ENCODE measurements at places on chromosomes 13 and 19.

- DNase-seq, result no peak
These were observed 509 bp downstream of the TPP2 start for GRCh38 chr13:102597029-102597961.

- no peak for DNase-seq
These were observed 5.1 kb upstream of the SIGLEC9 start for GRCh38 chr19:51119611-51120010.

DNA sequence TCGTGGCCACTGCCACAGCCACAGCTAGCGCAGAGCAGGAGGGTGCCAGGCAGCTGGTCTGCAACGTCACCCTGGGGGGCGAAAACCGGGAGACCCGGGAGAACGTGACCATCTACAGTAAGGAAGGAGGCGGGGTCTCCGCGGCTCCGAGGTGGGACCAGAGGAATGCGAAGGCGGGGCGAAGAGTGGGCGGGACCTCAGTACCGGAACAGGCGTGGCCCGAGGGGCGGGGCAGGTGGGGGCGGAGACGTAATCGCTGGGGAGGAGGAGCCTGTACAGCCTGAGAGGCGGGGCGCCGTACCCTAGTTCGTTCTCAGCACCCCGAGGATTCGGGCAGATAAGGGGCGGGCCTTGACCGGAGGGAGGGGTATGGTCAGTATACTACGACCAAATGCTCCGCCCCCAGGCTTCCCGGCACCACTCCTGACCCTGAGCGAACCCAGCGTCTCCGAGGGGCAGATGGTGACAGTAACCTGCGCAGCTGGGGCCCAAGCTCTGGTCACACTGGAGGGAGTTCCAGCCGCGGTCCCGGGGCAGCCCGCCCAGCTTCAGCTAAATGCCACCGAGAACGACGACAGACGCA lies 2.5 kb downstream of the ICAM5 start:
- DNase-seq, result peak; percentile 43

DNA sequence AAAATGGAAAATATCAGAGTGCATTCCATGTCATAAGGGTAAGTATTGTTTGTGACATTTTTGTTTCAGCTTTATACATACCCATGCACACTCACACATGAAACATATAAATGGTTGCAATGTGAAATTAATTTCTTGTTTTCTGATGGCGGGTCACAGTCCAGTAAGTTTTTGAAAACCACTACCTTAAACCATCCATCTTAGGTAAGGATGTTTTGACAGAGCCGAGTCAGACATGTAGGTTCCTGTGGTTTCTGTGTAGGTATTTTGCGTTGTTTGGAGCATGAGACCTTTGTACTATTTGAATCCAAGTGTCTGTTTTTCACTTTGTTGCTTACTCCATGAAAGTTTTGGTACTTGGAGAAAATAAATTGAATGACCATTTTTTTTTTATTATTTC lies 121.7 kb downstream of the B3GLCT start:
- DNase-seq, result no peak

GRCh38 chr19:21576481-21576880 lies 71.1 kb downstream of the ZNF429 start:
- DNase-seq, result no peak

Measured in fibroblast of mammary gland (primary cell).